CD4-positive, CD25-positive, alpha-beta regulatory T cell (primary cell): ENCODE measurements at places on chromosomes 2 and 18. TPM values are rescaled to one million over a fixed set of nuclear protein-coding genes. Genes with fewer than 3 reads are reported as not detected.

CYP26B1 gene
- total RNA-seq: not detected

DNA sequence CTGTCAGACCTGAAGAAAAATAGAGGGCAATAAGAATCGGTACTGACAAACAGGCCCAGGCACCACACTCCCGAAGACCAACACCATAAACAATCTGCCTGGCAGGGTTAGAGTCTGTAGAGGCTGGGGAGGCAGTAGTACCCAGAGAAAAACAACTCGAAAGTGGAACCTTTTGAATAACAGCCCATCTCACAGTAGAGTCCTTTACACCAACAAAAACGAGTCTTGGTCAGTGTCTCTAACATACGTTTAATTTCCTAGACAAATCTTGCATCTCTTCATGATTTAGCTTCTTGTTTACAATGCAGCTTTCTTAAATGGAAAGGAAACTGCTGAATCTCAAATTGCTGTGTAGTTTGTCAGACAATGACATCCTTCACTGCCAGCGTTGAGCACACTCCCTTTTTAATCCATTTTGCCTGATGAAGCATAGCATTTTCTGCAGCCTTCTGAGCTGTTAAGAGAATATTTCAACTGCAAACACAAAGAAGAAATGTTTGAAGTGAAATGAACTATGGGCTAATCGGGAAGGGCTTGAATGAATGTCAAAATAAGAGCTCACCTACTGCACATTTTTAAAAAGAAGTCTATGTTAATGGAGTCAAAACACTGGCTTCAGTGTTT lies 73.1 kb upstream of the DSG1 start:
- no peaks in the 10 kb centered on the region for H3K27me3 ChIP-seq
- no peak for DNase-seq
- H3K36me3 ChIP-seq: no peaks in the 10 kb centered on the region
- H3K4me3 ChIP-seq: no peak overlapping the region
- H3K27ac ChIP-seq: no peak overlapping the region

- no peaks in the 10 kb centered on the region for H3K36me3 ChIP-seq
- no peaks in the 10 kb centered on the region for H3K27me3 ChIP-seq
Measured at GRCh38 chr2:50949450-50950193, 82.3 kb downstream of the NRXN1 start.

DNA sequence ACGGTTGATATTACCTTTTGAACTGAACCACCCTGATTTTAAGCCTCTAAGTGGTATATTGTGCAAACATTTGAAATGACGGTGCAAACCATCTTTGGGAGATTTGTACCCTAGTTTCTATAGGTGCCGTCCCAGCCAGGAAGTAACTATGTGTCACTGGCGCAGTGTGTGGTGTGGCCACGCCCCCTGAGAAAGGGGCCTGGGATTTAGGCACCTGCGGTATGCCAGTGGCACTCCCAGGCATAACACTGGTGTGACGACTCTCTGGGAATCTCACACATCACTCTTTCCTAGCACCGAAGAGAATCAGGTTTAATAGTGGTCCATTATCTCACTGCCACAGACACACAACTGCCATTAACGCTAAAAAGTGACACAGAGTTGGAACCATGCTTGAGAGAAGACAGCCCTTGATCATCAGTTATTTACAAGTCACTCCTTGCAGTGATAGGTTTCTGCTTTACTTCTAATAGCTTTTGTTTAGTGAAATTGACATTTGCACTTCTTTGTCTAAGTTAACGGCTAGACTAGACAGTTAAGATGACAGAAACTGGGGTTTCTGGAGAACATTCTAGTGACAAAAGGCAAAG lies 11.1 kb downstream of the AQP4 start:
- DNase-seq: no peak
- H3K27ac ChIP-seq: no peak overlapping the region
- H3K27me3 ChIP-seq: no peaks in the 10 kb centered on the region
- no peak overlapping the region for H3K4me3 ChIP-seq
- no peaks in the 10 kb centered on the region for H3K36me3 ChIP-seq
- H3K4me1 ChIP-seq: no peaks in the 10 kb centered on the region

PLA2R1 gene
- total RNA-seq: not detected

GRCh38 chr2:9549420-9549819 lies 6.2 kb downstream of the ADAM17 start:
- H3K4me1 ChIP-seq: peaks cover 63% of the 10 kb centered on the region
- H3K36me3 ChIP-seq: no peaks in the 10 kb centered on the region
- no peaks in the 10 kb centered on the region for H3K27me3 ChIP-seq
- no peak overlapping the region for H3K4me3 ChIP-seq

DNA sequence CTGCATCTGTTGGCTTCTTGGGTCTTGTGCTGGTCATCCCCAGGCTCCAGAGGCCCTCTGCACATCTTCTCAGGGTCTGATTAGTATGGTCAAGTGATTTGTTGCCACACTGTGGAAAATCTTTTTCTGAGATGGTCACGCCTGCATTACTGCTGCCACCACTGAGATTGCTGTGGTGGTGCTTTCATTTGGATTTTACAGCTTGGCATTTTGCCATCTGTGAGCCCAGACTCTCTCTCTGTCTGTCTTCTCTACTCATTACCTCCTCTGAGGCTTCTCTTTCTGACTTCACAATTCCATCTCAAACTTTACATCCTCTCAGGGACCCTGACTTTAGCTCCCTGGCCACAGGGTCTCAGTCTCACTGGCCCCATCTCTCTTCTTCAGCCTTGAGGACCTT lies 154.6 kb downstream of the LRRTM1 start:
- H3K4me1 ChIP-seq: no peaks in the 10 kb centered on the region
- H3K4me3 ChIP-seq: no peak overlapping the region
- no peak overlapping the region for H3K27ac ChIP-seq
- no peak for DNase-seq

MSTN gene
- not detected for total RNA-seq

DNA sequence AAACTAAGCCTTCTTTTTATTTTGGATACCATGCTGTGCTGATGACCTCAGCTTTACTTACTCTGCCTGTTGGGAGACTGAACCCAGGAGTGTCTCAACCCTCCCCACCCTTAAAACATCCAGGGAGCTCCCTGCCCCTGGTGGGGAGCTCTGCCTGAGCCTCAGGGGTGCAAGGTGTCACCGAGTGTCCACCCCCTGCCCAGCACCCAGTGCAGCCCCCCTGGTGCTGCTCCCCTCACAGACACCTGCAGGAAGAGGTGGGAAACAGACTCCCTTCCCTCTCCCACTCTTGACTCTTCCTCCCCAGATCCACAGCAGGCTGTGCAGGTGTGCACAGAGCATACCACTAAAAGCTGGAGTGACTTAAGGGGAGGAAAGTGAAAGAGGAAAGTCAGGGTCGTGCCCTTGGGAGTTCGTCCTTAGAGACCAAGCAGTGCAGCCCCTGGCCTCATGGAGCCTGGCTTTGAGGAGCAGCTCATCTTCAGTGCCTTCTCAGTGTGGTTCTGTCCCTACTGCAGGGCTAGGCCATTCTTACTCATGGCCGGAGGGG lies 51.3 kb downstream of the MYO7B start:
- H3K4me3 ChIP-seq: no peak overlapping the region
- no peak for DNase-seq
- H3K27ac ChIP-seq: no peak overlapping the region
- H3K36me3 ChIP-seq: no peaks in the 10 kb centered on the region
- no peaks in the 10 kb centered on the region for H3K4me1 ChIP-seq
- H3K27me3 ChIP-seq: no peaks in the 10 kb centered on the region

GRCh38 chr2:168896783-168897182 lies 4.3 kb upstream of the G6PC2 start:
- DNase-seq: no peak
- H3K27ac ChIP-seq: no peak overlapping the region
- H3K4me3 ChIP-seq: no peak overlapping the region
- peaks cover 12% of the 10 kb centered on the region for H3K27me3 ChIP-seq

DNA sequence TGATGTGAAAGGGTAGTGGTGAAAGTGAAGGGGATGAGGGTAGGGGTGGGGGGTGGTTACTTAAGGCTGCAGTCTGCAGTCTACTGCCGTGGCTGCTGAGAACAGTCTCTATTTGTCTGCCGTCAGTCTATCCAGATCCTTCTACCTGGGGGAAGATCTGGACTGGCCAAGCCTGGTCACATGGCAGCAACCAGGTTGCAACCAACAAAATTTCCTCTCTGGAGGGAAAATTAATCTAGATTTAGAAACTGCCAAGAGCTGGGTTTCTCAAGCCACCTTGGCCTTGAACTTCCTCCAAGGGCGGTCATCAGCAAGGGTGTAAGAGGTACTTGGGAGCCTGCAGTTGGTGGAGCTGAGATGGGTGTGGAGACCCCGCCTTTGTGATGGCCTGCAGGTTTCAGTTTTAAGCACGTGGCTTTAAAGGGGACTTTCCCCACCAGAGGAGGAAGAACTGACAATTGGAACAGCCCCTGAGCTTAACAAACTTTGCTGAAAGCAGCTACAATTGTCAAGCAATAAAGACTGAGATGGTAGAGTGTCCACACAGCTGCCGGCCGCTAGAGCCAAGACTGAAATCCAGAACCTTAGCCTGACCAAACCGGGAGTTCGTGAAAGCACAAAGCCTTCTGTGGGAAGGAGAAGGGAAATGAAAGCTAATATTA lies 31.4 kb upstream of the KCMF1 start:
- peak; percentile 71 for DNase-seq
- peak overlapping the region; percentile 95 for H3K27ac ChIP-seq
- H3K27me3 ChIP-seq: no peaks in the 10 kb centered on the region
- peaks cover 19% of the 10 kb centered on the region for H3K4me1 ChIP-seq

ABCG8 gene
- not detected for total RNA-seq

GRCh38 chr2:85448461-85449213 lies 30.1 kb downstream of the SH2D6 start:
- no peaks in the 10 kb centered on the region for H3K27me3 ChIP-seq
- H3K4me3 ChIP-seq: no peak overlapping the region
- DNase-seq: no peak
- no peaks in the 10 kb centered on the region for H3K4me1 ChIP-seq
- H3K36me3 ChIP-seq: no peaks in the 10 kb centered on the region

- peaks cover 12% of the 10 kb centered on the region for H3K36me3 ChIP-seq
- DNase-seq: no peak
- no peaks in the 10 kb centered on the region for H3K27me3 ChIP-seq
Measured at GRCh38 chr2:121483021-121483420, 47.7 kb upstream of the RNU4ATAC start.

EIF4E2 gene
- 60.0 TPM for total RNA-seq

PJVK gene
- total RNA-seq: 3.1 TPM

CASP10 gene
- 15.1 TPM for total RNA-seq

GRCh38 chr18:1408376-1408775 lies 503.7 kb downstream of the ADCYAP1 start:
- H3K27ac ChIP-seq: no peak overlapping the region
- H3K4me3 ChIP-seq: no peak overlapping the region
- no peaks in the 10 kb centered on the region for H3K4me1 ChIP-seq
- H3K27me3 ChIP-seq: no peaks in the 10 kb centered on the region
- no peak for DNase-seq
- H3K36me3 ChIP-seq: no peaks in the 10 kb centered on the region

DNA sequence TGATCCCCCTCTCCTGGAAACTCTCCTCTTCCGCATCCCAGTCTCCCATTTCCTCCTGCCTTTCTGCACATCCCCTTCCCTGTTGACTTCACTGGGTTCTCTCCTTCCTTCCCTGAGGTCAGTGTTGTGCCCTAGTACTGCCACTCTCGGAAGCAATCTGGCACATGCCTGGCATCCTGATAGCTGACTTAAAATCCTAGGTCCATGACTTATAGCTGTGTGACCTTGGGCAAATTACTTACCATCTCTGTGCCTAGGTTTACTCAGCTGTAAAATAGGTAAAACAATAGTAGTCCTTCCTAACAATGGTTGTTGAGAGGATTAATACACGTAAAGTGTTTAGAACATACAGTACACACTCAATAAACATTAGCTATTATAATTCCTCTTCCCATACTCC lies 9.3 kb downstream of the EVA1A start:
- no peak overlapping the region for H3K4me3 ChIP-seq
- no peak overlapping the region for H3K27ac ChIP-seq
- no peak for DNase-seq
- no peaks in the 10 kb centered on the region for H3K4me1 ChIP-seq

VAMP5 gene
- 54.8 TPM for total RNA-seq

- no peak overlapping the region for H3K27ac ChIP-seq
- H3K36me3 ChIP-seq: no peaks in the 10 kb centered on the region
- no peak for DNase-seq
- H3K27me3 ChIP-seq: peaks cover 5% of the 10 kb centered on the region
- H3K4me1 ChIP-seq: no peaks in the 10 kb centered on the region
Measured at GRCh38 chr18:35942133-35942532, 30.3 kb upstream of the RMP24 start.

- no peak for DNase-seq
- no peaks in the 10 kb centered on the region for H3K4me1 ChIP-seq
- H3K27ac ChIP-seq: no peak overlapping the region
- H3K27me3 ChIP-seq: no peaks in the 10 kb centered on the region
- no peaks in the 10 kb centered on the region for H3K36me3 ChIP-seq
Measured at GRCh38 chr18:14961991-14962390, 214.0 kb downstream of the ANKRD30B start.
